ENCODE measurements at places on chromosomes 13 and 19.

GRCh38 chr19:51100601-51101000 is 7.6 kb downstream of the CTU1 start:
- DNase-seq, result no peak

DNA sequence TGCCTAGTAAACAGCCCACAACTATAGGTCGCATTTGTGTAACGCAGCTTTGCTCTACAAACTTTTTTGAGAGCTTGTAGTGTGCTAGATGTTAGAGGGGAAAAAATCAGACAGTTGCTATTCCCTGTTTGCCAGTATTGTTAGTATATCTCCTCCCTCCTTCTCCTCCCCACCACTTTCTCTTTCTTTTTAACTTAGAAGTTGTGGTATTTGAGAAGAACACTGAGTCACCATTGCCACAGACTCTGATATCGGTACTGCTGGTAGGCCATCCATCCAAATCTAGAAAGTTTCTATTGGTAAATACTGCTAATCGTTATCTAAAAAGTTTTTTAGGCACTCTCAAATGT is 666 bp downstream of the POMP start:
- DNase-seq, result no peak

DNA sequence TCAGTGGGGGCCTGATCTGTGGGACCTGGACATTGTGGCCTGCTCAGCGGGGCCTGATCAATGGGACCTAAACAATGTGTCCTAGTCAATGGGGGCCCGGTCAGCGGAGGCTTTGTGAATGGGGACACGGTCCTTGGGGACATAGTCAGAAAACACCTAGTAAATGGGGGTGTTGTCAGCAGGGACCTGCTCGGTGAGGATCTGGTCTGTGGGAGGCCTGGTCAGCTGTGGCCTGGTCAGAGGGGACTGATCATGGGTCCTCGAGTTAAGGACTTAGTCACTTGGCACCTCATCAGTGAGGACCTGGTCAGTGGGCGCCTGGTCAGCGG is 44.5 kb upstream of the TPM4 start:
- DNase-seq, result no peak

- DNase-seq, result no peak
Observed at GRCh38 chr19:47377208-47377701, 28.1 kb downstream of the DHX34 start.

DNA sequence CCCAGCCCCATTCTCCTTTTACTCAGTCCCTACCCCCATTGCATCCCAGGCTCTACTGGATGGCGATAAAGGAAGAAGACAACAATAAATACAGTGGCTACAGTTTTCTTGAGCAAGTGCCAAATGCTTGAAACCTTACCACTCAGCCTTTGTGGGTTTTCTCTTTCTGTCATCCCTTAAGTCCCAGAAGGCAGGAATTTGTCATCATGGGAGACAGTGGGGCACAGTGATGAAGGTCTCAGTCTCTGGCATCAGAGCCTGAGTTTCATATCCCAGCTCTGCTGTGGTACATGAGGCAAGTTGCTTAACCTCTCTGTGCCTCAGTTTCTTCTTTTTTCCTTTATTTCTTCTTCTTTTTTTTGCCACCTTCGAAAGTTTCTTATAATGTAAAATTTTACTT is 5.1 kb upstream of the COMP start:
- no peak for DNase-seq

GRCh38 chr13:65926750-65927171 is 1303.4 kb downstream of the PCDH9 start:
- DNase-seq, result no peak

GRCh38 chr19:56671613-56671994 is at the start of gene ZNF835:
Gene ZNF835 (minus strand): TSS chr19:56671757. CDS start chr19:56665198, 6,559 bp downstream.
- no peak for DNase-seq

- DNase-seq, result peak; percentile 44
Observed at GRCh38 chr13:36345438-36346221, 564 bp downstream of the SPART start.

- DNase-seq, result no peak
Observed at GRCh38 chr13:65401315-65401714, 1828.8 kb downstream of the PCDH9 start.

DNA sequence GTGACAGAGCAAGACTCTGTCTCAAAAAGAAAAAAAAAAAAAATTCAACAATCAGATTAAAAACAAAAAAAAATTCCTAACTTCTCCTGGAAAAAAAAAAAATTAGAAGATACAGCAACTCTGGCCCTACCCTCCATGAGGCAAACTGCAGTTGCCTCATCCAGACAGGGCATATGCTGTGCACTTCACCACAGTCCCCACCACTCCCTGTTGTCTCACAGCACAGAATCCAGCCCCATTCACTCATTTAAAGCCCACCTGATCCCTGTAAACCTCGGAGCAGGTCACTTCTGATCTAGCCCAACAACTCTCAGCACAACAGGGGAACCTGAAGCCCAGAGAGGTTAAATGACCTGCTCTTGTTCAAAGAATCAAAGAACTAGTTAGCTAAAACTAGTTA is 24.9 kb downstream of the RHPN2 start:
- no peak for DNase-seq

- DNase-seq, result no peak
Observed at GRCh38 chr19:53876651-53877224, 5.3 kb upstream of the PRKCG start.

DNA sequence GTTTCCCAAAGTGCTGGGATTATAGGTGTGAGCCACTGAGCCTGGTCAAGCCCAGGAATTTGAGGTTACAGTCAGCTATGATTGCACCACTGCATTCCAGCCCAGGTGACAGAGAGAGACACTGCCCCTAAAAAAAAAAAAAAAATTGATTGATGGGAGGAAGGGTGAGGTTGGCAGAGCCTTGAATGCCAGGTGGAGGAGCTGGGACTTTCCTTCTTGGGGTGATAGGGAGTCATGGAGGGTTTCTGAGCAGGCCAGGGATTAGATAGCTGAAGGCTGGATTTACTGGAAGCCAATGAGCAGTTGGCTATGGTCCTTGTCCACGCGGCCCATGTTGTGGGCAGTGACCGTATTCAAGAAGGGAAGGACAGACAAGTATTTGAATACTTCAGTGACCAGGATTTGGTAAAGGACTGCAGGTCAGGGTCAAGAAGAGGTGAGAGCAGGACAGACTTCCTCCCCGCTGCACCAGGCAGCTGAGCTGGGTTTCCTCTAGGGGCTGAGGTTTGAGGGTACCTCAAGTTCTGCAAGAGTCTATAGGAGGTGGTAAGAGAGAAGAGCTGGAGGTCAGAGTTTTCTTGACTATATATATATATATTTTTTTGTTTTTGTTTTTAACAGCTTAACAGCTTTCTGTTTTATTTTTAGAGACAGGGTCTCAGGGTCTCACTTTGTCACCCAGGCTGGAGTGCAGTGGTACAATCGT is 6.9 kb upstream of the ICAM4 start:
- DNase-seq, result no peak

GRCh38 chr19:35171730-35172129 is 17.2 kb downstream of the FXYD5 start:
- no peak for DNase-seq

DNA sequence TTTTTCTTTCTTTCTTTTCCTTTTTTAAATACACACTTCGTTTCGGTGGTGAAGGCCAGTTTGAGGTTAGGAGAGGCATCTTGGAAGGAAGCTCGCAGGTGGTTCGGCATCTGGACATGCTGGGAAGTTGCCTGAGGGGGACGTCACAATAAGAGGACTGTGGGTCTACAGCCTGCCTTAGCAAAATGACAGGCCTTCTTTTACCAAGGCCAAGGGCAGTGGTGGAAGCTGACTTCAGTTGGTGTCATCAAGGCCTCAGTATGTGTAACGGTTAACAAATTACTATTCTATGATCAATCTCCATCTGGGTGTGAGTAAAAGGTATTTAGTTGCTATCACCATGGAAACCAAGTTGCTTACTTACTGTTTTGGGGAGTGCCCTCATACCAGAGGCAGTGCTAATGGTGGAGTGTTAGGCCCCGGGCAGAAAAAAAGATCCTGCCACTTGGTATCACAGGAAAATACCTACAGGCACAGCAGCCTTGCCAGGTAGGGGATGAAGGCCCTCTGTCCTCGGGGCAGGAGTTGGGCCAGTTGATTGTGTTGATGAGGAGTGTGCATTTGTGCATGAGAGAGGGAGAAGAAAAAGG is 10.3 kb downstream of the ACTN4 start:
- peak; percentile 81 for DNase-seq
